ENCODE measurements at places on chromosomes 11 and 22. TPM values are rescaled to one million over a fixed set of nuclear protein-coding genes. Genes with fewer than 3 reads are reported as not detected.

GRCh38 chr11:32581556-32581955, 2.1 kb upstream of the EIF3M start:
- DNase-seq, result no peak

- DNase-seq, result no peak
Measured at GRCh38 chr11:66532784-66533183, 13.1 kb downstream of the ZDHHC24 start.

DNA sequence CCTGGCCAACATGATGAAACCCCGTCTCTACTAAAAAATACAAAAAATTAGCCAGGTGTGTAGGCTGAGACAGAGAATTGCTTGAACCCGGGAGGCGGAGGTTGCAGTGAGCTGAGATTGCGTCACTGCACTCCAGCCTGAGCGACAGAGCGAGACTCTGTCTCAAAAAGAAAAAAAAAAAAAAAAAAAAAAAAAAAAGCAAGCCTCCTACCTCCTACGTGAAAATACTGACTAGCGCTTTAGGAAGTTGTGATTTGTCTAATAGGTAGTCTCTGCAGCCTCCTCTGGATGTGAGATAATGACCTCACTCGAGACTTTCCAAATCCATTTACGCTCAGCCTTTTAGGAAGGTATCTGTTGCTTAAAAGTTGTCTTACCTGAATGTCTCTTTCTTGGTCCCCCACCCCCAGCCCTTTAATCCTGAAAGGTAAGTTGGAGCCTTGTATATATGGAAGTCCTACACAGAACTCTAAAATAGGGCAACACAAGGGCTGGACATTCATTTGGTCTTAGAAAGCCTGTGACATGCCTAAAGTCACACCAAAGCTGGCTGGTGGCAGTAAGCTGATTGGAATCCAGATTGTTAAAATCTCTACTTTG, 5.5 kb downstream of the SEPTIN3 start:
- DNase-seq, result no peak

DNA sequence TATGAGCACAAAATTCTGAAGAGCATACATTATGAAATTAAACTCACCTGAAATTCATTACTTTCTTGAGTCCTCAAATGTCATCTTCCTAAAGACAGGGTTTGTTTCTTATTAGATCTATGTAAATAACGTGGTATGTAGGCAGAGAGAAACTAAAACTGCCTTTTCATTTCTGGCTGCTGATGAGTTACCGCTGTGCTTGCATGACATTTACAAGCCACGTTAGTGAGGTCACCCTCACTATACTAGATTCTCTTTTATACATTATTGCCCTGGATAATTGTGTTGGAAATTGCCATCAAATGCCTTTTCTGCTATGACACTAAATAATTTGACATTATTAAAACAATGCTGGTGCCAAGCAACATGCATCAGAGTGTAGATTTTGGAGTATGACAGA, 748.3 kb upstream of the ANO3 start:
- DNase-seq, result no peak

The ADM2 gene
- total RNA-seq, result not detected

GRCh38 chr11:94738746-94739145, 29.4 kb upstream of the AMOTL1 start:
- no peak for DNase-seq

The RAB39A gene
- 0.51 TPM for total RNA-seq

The MOV10L1 gene
- total RNA-seq, result not detected

The YPEL4 gene
- 0.54 TPM for total RNA-seq

The MIAT gene
- total RNA-seq, result 0.48 TPM

DNA sequence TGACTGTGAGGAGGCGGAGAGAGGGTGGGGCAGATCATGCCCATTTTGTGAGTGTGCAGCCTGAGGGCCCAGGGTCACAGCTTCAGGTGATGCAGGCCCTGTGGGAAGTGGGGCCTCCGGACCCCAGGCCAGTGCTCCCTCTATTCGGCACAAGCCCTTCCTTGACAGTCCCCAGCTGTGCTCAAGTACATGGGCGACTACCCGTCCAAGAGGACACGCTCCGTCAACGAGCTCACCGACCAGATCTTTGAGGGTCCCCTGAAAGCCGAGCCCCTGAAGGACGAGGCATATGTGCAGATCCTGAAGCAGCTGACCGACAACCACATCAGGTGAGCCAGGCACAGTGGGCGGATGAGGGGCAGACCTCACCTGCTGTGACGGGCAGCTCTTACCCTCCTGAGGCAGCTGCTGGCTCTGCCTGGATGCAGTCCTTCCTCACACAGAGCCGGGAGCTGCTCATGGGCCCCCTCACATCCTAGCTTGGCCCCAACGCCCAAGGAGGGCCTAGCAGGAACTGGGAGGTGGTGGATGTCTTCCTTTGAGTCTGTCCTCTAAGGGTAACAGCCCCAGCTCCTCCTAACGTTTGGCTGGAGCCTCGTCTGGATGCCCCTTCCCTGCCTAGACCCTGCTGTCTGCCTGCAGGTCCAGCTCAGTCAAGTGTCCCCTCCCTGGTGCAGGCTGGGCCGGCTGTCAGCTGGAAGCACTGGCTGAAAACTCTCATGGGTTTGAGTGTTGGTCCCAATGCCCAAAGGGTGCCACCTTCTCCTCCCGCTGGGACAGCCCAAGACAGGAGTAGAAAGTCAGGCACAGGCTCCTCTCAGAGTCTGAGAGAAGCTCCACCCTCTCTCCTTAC, 76.1 kb downstream of the MYO7A start:
- DNase-seq, result no peak

The OSBP2 gene
- 15.1 TPM for total RNA-seq

- no peak for DNase-seq
Measured at GRCh38 chr11:72513411-72513810, 79.1 kb upstream of the CLPB start.

DNA sequence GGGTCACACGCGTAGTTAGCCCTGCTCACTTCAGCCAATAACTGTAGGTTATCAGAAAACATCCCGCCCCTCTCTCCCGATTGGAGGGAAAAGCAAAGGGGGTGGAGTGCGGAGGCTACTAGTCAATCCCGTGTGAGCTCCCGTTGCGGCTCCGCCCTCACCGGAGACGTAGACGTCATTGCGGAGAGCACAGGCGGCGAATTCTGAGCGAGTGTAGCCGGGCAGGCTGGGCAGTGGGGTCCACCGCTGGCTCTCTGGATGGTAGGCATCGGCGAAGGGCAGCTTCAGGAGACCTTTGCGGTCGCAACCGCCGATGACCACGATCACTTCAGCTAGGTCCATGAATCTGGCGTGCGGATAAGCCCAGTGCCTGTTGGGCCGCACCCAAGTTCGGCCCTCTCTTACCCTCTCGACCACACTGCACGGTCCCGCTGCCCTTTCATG, 4.7 kb downstream of the KLHL35 start:
- peak; percentile 97 for DNase-seq

DNA sequence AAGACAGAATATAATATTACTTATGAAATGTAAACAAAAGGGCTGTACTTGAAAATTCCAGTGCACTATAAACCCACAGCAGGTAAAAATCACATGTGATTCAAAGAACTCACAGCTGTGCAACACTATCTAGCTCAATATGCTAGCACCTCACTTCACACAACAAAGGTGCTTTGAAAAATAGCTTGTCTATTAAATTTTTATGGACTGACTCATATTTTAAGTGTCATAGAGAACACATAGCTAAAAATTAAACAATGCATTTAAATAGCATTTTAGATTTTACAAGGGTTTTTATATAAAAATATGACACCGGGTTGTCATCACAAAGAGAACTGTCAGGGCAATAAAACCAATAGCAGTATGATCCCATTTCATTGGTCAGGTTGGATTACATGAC, 1390.5 kb upstream of the TENM4 start:
- DNase-seq, result no peak

GRCh38 chr11:113412675-113413074, 25.1 kb downstream of the ANKK1 start:
- no peak for DNase-seq

DNA sequence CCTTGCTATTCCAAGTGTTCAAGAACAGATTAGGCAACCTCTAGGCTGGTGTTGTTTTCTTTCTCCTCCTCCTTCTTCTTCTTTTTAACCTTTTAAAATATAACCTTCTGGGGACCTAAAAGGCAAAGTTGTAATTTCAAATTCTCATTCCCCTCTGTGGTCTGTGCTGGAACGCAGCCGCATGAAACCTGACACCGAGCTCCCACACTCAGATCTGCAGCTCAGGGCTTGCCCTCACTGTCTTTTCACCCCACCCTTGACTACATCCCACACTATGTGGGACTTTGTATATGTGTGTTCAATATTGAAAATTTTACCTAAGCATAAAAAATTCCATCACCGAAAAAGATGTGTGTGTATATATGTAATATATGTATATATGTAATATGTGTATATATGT, 62.0 kb upstream of the ARHGAP42 start:
- DNase-seq, result no peak

The SLC37A4 gene
- 7.1 TPM for total RNA-seq

The KCNK4 gene
- not detected for total RNA-seq

The PIWIL4 gene
- total RNA-seq, result 0.78 TPM

- no peak for DNase-seq
Measured at GRCh38 chr11:109026891-109027489, 362.1 kb downstream of the DDX10 start.

GRCh38 chr11:11519184-11519583, 102.6 kb downstream of the GALNT18 start:
- no peak for DNase-seq

DNA sequence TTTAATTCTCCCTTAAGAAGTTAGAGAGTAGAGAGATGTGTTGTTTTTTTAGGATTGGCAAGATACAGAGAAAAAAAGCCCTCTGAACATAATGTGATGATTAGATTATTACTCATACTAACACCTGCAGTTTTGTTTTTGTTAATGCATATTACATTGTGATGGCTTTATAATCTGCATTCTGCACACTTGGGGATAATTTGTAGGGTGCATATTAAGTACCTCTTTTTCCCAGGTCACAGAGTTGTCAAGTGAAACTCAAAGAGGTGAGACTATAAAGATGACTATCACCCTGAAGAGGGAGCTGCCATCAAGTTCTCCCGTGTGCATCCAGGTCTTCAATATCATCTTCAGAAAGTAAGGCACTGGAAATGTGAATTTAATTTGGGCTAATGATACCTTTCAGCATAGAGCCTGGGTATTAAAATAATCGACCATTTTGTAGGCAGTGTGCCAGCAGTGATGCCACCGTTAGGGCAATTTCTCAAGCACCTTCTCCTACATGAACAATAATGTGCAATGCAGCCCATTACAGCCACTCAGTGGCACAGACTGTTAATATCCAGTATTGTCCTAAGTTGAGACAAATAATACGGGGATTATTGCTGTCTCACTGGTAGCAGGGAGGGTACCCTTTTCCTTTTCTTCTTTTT, 16.2 kb downstream of the PIWIL4 start:
- no peak for DNase-seq

The PDE3B gene
- total RNA-seq, result 5.3 TPM

DNA sequence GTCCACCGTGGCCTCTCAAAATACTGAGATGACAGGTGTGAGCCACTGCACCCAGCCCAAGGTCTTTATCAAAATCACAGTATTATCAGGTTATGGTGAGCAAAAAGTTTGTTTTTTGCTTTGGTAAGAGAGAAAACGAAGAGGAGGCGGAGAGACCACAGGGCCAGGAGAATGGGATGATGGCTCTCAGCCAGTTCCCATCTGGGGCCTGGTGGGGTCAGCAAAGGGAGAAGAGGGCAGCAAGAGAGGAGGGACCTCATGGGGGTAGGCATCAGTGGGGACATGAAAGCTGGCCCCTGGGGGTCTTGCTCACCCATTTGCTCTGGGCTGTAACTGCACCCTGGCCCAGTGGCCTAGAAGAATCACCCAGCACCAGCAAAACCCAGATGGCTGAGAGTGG, 190.2 kb downstream of the SHANK2 start:
- no peak for DNase-seq

The KLHDC7B gene
- total RNA-seq, result not detected

DNA sequence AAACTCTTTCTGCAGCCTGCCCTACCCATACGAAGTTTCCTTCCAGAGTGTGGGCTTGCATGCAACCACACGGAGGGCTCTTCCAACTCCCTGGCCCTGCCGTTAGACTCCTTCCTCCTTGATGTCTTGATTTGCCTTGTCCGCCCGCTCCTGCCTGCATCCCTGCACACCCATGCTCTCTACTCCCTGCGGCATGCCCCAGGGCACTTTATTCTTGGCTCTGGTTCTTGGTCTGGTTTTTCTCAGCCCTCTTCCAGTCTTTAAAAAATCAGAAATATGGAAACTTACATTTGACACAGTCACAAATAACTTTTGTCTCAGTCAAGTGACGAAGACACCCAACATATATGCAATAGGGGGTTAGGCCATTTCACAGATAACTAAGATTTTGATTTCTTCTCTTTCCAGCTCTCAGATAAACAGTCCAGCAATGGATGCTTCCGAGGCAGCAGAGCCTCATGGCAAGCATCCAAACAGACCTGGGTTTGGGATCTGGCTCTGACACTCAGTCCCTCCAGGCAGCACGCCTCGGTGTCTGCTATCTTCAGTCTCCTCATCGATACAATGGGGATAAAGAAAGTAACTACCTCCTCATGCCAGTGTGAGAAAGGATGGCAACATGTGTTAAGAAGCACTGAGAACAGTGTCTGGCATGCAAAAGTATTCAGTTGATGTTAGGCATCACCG, 15.7 kb upstream of the OPCML start:
- no peak for DNase-seq

DNA sequence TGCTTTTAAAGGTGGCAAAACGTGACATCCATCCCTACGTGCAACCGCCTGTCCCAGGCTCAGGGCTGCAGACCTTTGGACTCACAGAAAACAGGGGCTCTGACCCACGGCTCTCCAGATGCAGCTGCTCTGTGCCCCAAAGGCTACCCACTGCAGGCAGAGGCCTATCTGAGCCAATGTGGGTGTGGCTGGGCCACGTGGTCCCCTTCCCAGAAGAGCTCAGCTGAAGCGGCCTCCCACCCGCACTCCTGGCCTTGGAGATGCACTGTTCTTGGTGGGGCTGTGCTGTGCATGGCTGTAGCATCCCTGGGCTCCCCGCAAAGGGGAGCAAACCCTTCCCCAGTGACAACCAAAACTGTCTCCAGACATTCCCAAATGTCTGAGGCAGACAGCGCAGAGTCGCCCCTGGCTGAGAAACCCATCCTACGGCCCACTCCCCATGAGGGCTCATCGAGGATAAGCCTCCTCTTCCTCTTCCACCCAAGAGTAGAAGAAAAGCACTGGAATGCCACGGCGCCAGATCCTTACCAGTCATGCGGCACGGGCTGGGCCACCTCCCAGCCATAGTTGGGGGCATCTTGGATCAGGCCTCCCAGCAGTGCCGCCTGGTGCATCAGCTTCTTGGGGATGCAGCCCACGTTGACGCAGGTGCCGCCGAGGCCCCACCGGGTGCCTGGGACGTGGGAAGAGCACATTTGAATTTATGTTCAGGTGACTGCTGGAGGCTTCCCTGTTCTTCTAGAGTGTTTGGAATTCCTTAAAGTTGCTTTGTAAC, 23.1 kb upstream of the COMT start:
- no peak for DNase-seq

The BAIAP2L2 gene
- 0.24 TPM for total RNA-seq

The TEX54 gene
- total RNA-seq, result not detected
